ENCODE measurements at places on chromosomes 11 and 22.

DNA sequence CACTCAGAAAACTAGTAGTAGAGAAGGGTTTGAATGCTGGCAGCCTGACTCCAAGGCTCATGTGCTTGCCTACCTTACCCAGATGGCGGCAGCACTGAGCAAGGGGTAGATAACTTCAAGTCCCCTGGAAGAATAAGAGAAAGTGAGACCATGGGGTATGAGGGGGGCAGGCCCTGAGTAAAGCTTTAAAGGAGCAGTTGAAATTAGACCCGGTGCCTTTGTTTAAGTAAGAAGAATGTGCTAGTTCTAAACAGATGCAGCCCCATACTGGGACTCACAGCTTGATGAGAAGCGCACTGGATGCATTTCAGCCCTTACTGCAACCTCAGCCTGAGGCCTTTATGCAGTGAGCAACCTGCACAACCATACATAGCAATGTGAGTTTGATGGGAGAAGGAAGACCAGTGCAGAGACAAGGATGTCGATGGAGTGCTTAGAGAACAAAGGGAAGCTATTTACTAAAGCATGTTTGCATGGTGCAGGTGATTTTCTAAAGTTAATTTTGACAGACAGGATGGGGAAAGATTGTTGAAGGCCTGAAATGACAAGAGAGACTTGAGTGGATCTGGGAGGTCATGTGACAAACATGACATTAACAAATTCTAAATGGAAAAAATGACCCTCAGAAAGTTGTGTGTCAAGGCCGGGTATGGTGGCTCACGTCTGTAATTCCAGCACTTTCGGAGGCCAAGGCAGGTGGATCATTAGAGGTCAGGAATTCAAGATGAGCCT is 27.1 kb upstream of the TMA7B start:
- no peak for DNase-seq

- no peak for DNase-seq
These were observed 121.6 kb downstream of the KIRREL3 start for GRCh38 chr11:126878913-126879482.

DNA sequence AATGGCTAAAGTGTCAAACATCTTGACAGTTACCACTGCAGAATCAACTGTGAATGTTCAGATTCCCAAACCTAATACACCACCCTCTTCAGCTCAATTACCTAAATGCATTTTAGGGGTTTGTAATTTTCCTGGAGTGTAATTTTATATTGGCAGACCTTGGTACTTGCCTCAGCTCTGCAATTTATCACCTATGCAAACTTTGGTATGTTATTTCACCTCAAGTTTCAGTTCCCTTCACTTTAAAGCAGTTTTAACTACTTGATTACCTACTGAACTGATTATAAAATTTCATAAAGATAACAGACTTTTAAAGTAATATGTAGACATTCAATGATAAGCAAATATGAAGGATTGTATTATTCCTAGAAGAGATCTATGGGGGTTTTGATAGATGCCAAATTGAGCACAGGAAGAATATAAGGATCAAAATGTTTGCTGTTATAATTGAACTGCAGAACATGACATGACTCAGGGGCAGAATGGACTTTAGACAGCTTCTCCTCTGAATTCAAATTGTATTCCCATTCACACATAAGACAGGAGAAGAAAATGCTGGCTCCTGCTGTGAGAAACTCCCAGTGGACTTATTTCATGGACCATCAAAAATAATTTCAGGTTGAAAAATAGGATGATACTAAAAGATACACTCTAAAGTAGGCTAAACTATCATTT is 491.5 kb upstream of the LUZP2 start:
- no peak for DNase-seq

GRCh38 chr11:82936261-82936660 is 34.7 kb downstream of the DDIAS start:
- DNase-seq: no peak

DNA sequence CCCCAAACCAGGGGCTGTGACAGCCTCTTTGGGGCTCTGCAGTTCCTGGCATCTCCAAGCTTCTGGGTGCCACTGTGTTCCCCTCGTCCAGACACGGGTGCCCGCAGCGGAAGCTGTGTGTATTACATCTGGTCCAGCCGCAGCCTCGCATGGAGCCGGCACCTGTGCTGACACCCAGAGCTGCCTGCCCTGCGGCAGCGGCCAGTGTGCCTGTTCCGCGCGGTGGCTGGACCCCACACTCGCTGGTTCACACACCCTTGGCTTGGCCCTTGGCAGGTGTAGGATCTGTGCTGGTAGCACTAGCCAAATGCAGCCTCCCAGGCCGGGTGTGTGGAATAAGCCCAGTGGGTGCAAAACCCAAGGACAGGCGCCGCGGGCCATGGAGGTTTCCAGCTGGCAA is 24.5 kb upstream of the RNASEH2C start:
- DNase-seq: no peak

Measured in anterior cingulate cortex (tissue), 58 donors.